T follicular helper cell (primary cell): ENCODE measurements at places on chromosomes 1 and 21.

DNA sequence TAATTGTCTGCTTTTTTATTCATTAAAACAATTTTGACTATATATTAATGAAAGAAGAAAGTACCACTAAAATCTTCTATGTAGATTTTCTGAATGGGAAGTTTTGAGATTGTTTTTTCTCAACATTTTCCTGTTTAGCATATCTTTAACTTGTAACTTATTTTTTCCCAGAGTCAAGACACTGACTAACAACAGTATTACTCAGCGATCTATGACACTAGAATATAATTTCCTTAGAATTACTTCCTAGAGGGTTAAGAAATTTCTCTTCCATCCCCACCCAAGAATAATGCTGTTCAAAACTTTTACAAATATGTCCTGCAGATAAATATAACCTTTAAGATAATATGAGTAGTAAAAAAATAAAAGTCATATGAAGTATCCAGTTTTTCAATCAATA is 218.2 kb upstream of the NR5A2 start:
- no peak for DNase-seq

GRCh38 chr1:96384611-96385010 is 337.0 kb upstream of the PTBP2 start:
- DNase-seq = no peak

DNA sequence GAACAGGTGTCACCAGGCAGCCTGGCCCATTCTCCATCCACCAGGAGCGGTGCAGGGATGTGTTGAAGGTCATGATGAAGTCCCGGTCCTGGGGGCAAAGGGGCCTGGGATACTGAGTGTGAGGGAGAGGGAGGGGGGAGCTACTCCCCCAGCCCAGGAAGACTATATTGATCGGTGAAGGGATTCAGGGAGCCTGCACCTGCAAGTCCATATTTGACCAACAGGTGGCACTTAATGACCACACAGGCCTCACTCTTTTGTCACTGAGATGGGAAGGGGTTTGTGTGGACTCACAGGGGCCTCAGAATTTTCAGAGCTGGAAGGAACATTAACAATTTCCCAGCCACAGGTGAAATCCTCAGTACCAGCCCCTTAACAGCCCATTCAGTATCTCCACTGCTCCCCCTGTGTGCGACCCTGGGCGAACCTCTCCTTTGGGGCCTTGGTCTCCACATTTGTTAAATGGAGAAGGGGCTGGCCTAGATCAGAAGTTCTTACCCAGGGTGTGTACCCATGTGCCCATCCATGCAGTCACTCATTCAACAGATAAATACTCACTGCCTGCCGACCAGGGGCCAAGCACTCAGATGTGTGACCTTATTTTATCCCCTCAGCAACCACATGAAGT is 55.6 kb downstream of the NKAIN1 start:
- no peak for DNase-seq

DNA sequence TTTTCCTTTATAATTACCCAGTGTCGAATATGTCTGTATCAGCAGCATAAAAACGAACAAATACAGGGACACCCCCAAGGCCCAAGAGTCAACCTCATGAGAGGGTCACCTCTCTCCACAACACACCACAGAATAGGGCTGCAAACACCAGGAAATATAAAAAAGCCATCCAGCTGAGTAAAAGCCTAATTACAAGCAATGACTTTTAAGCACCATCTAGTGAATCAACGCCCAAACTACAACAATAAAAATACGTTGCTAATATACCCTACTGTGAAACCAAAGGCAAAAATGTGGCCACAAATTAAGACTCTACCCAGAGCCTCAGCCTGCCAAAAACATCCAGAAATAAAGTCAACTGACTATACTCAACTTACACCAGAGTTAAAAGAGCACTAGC is 817.9 kb upstream of the NEGR1 start:
- DNase-seq = no peak
